Activated CD8-positive, alpha-beta memory T cell treated with anti-CD3 and anti-CD28 coated beads for 1 hour (primary cell): ENCODE measurements at places on chromosomes 7 and 10.

- no peak for DNase-seq
Measured at GRCh38 chr7:151540146-151540545, 20.5 kb upstream of the RHEB start.

DNA sequence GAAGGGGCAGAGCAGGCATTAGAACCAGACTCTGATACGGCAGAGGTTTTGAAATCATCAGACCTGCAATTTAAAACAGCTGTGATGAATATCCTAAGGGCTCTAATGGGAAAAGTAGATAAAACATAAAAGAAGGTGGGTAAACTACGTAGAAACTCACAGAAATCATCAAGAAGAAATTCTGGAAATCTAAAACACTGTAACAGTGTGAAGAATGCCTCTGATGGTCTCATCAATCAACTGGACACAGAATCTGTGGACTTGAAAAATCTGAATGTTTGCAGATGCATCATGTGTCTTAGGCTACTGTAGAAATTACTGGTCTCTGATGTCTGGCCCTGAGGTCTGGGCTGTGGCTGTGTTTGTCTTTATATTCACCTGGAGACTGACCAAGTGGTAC lies 173.0 kb upstream of the NPS start:
- no peak for DNase-seq

DNA sequence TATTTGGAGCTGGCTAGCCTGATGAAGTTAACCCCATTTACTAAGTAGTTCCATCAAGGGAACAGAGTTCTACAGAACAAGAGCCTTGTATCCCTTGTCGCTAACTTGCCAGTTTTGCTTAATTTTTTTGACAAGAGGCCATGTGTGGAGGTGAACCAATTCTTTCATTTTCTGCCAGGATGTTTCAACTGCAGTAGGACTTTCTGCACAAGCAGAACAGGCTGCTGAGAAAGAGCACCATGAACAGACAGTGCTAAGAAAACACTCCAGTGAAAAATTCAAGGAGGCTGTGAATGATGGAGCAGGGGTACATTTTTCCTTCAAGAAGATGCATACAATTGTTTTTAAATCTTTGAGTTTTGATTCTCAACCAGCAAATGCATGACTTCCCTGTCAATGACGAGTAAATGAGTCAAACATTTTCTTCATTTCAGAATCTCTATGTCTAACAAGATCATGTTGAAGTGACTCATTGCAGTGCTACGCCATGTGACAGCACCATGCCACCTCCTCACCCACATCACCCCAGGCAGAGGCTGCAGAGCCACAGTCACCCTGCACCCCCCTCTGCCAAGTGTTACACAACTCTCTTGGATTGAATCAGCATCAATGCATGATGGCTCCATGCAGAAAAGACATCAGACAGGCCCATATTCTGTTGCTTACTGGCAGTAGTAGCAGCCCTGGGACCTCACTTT lies 193.1 kb downstream of the COBL start:
- DNase-seq, result no peak

DNA sequence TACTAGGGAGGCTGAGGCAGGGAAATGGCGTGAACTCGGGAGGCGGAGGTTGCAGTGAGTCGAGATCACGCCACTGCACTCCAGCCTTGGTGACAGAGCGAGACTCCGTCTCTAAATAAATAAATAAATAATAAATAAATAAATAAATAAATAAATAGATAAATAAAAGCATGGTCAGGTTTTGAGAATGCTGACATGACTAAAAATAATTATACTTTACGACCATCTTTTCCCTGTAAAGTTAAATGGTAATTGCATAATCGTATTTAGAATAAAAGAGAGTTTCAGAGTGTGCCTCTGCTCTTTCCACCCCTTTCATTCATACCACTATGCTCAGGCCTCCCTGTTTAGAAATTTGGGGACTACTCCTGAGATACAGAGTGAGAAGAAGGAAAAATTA lies 326.5 kb downstream of the CNTNAP2 start:
- no peak for DNase-seq

GRCh38 chr10:87960230-87960629 lies 96.8 kb downstream of the PTEN start:
- DNase-seq, result no peak

GRCh38 chr10:44030132-44030531 lies 354.8 kb downstream of the CXCL12 start:
- no peak for DNase-seq

DNA sequence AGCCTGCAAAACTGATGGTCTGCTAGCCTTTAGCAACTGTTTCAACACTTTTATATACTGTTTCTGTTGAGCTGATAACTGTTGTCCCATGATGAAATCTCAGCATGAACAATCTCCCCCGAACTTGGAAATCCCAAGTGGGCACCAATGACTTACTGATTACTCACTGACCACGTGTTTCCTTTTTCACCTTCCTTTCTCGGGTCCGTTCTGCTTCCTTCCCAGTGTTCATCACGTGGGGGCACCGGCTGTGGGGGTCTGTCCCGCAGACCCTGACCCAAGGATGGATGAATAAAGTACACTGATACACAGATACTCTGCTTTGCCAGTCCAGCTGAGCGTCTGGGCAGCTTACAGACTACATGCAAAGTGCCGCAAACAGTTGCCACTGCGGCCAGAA lies 39.0 kb upstream of the RASGEF1A start:
- DNase-seq, result no peak

- no peak for DNase-seq
Measured at GRCh38 chr10:130160775-130161174, 24.6 kb downstream of the GLRX3 start.

GRCh38 chr10:122555442-122555841 lies 5.1 kb upstream of the DMBT1 start:
- DNase-seq, result no peak

DNA sequence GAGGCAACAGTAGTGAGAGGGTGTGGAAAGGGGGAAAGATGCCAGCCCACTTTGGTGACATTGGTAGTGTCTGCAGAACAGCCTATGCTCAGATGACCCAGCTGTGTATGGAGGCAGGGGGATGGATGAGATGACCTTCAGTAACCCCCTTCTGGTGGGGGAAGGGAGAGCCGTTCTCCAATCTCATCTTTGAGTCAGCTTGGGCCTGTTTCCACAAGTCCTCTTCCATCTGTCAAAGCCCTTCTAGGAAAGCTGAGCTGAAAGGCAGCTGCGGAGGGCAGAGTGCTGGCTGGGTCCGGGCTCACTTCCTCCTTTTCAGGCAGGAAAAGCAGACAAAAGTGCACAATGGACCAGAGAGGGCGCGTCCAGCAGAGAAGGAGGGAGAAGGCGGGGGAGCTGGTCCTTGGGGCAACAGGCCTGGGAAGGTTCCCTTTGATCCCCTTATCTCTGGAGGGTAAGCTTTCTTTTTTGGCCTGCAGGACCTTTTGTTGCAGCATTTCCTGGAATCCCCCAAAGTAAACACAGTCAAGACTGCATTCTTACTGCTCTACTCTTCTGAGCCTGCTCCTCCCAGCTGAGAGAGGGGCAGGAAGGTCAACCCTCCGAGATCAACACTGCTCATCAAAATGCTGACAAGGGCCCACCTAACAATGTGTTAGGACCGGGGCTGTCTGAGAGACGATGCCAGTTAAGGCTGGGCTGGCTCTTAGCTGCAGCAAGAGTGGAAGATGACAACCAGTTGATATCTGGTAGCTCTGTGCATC lies 1.2 kb upstream of the LRMDA start:
- no peak for DNase-seq

DNA sequence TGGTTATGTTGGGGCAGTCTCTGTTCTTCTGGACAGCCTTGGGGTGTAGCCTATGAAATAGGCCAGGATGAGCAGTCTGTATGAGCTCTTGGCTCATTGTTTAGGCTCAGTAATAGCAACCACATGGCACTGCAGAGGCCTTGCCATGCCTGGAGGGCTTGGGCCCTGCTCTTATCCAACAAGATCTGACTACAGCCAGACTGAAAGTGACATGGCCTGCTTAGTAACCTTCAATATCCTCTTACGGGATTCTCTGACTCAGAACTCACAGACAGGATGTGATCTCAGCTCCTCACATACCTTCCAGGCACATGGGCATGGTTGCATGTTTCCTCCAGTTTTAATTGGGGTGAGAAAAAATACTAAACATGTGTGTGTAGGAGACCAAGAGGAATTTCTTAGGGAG lies 289.3 kb downstream of the PTEN start:
- no peak for DNase-seq

GRCh38 chr7:39623732-39624441 lies 515 bp downstream of the RALA start:
- DNase-seq, result no peak

DNA sequence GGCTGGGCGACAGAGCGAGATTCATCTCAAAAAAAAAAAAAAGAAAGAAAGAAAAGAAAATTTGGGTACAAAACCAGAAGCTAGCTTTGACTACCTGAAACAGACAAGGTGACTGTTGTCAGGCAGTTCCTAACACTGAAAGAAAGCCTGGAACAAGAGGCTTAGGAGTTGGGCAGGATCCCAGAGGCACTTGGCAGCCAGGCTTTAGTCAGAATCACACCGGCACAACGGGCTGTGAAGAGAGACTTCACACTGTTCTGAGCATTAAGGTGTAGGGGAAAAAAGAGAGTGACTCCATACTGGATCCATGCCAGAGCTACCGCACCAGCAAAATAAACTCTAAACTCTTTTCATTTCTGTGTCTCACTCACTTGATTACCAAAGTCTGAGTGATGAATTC lies 130.8 kb downstream of the ZNF467 start:
- DNase-seq, result no peak

DNA sequence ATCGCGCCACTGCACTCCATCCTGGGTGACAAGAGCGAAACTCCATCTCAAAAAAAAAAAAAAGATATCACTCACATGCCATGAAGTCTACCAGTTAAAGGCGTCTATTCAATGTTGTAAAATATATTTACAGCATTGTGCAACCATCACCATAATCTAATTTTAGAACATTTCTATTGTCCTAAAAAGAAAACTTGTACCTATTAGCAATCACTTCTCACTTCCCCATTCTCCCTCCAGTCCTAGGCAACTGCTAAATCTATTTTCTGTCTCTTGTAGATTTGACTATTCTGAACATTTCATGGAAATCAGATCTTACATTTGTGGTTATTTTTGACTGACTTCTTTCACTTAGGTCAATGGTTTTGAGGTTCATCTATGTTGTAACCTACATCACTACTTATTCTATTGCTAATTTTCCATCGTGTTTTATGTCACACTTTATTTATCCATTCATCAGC lies 25.2 kb upstream of the OTUD1 start:
- DNase-seq, result no peak
